ENCODE measurements at places on chromosomes 1 and 21. TPM values are rescaled to one million over a fixed set of nuclear protein-coding genes. Genes with fewer than 3 reads are reported as not detected.
A peak's percentile ranks its signal among the peaks of the same experiment; 100 is the strongest.

DNA sequence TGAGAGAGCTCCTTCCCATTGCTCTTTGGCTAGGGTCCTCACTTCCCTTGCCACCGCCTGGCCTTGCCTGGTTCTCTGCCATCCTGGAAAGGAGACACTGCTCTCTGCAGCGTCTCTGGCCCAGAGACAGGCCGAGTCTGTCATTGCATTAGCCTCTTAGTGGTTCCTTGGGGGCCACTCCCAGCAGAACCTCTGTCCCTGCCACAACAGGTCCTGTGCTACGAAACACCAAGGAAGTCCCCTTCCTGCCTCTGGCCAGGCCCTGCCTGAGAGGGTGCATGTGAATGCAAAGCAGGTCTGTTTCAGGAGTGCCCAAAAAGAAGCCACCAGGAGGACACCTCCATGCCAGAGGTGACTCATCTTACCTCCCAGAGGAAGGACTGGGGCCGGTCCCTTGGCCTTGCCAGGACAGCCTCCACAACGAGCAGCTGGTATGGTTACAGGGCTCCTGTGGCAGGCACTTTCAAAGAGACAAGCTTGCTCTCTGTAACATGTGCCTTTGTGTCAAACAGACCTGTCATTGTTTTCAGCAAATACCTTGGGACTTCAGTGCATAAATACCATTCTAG lies 59.6 kb downstream of the VPS26C start:
- no peak for DNase-seq

DNA sequence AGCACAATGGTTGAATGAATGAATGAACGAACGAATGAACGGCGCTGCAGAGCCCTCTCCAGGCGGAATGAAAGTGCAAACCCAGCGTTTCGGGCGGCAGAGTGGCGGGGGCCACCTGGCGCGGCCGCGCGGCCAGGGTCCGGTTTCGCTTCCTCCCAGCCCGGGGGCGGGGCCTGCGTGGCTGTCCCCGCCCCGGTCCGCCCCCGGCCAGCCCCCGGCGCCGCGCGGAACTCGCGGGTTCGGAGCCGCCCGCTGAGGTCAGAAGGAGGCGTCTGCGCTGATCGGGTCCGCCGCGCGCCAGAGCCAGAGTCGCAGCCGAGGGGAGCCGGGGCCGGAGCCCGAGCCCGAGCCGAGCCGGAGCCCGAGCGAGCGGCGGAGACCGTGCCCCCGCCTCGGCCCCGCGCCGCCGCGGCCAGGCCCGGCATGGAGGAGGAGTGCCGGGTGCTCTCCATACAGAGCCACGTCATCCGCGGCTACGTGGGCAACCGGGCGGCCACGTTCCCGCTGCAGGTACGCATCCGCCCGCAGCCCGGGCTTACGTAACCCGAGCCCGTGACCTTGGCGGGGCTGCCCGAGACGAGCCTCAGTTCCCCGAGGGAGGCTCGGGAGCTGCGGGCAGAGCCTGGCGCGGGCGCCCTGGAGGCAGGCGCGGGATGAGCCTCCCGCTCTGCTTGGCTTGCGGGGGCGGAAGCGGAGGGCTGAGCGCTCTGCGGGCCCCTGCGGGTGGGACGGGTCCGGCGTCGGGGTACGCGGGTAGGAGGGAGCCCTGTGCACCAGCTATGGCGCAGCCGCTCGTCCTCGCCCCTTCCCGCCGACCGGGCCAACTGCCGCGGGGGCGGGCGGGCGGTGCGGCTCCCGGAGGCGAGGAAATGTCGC lies at the start of gene PDXK:
TSS of gene PDXK (plus strand) at position 258 of the 876 bp plus-strand sequence. CDS start at position 424, 166 bp downstream.
- DNase-seq: peak; percentile 88

- DNase-seq: no peak
Measured at GRCh38 chr1:100720101-100720500, 559 bp downstream of the VCAM1 start.

DNA sequence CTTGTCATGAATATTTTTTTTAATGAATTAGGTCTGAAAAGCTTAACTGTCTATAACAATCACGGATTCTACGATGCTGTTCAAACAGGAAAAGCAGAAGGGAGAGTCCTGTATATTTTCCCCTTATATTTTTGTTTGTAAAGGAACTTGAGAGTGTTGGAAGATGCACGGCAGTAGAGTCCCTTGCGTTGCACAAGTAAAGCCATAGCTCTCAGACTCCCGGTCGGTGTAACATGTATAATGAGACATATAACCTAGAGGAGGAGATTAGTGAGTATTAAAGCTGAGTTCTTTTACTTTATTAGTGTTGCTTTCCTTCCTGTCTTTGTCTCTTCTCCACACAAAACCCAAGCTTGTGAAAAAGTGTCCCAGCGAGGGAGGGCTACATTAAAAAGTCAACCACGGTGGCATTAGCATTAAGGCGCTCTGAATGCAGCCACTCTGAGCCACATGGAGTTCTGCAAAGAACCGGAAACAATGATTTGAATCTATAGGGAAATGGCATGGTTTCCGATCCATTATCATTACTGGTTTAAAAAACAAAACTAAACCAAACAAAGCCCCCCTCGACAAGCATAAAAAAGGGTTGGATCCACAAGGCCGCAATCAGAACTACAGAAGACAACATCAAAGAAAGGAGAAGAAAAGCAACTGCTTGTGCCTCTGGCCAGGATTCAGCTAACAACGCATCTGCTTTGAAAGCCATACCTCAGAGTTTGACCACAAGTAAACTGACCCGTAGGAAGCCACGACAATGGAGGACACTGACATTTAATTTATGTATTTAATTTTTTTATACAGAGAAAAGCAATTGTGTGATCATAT lies 356.8 kb downstream of the LMO4 start:
- no peak for DNase-seq

The PDPN gene
- total RNA-seq: 37.5 TPM

GRCh38 chr1:24180676-24181075 lies 6.4 kb downstream of the IFNLR1 start:
- DNase-seq: no peak

GRCh38 chr1:180548686-180549317 lies 10.0 kb upstream of the OVAAL start:
- DNase-seq: no peak

- DNase-seq: no peak
Measured at GRCh38 chr1:25914074-25914995, 8.1 kb upstream of the STMN1 start.

- DNase-seq: no peak
Measured at GRCh38 chr21:36813052-36813451, 114.1 kb downstream of the SIM2 start.

GRCh38 chr1:12547586-12548225 lies 70.3 kb downstream of the DHRS3 start:
- no peak for DNase-seq

GRCh38 chr21:39850333-39850732 lies 16.9 kb upstream of the PCP4 start:
- peak; percentile 61 for DNase-seq

DNA sequence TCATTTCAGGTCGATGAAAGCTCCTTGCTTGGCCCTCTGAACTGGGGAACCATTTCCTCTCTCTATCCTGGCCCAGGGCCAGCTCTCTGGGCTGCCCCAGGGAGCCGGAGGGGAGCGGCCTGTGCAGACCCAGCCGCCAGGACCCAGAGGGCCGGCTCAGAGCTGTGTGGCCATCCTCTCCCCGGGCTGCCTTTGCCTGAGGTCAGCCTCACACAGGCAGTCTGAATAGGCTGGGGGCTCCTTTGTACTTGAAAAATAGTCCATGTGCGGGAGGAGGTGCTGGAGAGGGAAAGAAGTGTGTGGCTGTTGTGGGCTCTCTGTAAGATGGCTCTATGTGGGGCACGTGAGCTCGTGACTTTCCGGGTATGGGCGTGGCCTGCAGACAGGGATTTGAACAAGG lies 275.1 kb upstream of the VAMP3 start:
- no peak for DNase-seq

The PLA2G2D gene
- not detected for total RNA-seq

- DNase-seq: peak; percentile 53
Measured at GRCh38 chr1:7539769-7540175, 231.3 kb upstream of the VAMP3 start.

The PPP1R8 gene
- total RNA-seq: 36.5 TPM

DNA sequence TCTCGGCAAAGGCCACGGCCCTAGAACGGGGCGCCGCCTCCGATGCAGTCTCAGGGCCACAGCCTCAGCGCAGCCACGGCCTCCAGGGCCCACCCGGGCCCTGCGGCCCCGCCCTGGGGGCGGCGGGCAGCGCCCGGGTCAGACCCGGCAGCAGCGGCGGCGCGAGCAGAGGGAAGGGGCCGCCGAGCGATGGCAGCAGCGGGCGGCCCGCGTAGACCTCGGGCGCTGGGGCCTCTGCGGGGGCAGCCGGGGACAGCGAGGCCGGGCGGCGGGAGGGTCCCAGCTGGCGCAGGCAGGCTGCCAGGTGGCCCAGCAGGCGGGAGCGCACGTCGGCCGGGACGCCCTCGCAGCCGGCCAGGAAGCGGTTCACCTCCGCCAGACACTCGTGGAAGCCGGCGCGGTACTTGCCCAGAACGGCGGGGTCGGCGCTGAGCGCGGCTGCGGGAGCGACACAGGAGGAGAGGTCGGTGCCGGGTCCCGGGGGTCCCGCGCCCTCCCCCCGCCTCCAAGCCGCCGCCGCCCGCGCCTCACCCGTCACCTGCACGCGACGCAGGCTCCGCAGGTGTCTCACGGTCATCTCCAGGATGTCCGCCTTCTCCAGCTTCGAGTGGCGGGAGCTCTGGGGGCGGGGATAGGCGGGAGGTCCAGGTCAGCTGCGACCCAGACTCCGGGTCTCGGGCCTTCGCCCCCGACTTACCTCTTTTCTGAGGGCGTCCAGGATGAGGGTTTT lies 737 bp downstream of the HES4 start:
- no peak for DNase-seq

DNA sequence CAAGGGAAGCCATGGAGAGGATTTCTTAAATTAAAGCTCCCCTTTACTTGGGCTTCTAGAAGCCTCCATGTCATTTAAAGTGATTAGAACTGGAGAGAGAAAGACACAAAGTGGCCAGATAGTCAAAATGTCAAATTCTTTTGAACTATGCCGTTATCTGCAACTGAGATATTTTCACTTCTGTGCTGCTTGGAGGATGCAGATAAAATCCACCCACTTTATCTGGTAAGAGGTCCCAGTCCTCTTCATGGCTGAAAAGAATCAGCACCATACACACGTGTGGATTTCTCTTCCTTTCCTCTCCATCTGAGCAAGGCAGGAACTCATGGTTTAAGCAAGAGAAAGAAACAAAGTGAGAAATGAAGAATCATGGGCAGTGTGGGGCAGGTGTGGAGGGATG lies 276.9 kb upstream of the RUNX1 start:
- DNase-seq: no peak

The PGLYRP4 gene
- total RNA-seq: not detected

The HRNR gene
- total RNA-seq: not detected

DNA sequence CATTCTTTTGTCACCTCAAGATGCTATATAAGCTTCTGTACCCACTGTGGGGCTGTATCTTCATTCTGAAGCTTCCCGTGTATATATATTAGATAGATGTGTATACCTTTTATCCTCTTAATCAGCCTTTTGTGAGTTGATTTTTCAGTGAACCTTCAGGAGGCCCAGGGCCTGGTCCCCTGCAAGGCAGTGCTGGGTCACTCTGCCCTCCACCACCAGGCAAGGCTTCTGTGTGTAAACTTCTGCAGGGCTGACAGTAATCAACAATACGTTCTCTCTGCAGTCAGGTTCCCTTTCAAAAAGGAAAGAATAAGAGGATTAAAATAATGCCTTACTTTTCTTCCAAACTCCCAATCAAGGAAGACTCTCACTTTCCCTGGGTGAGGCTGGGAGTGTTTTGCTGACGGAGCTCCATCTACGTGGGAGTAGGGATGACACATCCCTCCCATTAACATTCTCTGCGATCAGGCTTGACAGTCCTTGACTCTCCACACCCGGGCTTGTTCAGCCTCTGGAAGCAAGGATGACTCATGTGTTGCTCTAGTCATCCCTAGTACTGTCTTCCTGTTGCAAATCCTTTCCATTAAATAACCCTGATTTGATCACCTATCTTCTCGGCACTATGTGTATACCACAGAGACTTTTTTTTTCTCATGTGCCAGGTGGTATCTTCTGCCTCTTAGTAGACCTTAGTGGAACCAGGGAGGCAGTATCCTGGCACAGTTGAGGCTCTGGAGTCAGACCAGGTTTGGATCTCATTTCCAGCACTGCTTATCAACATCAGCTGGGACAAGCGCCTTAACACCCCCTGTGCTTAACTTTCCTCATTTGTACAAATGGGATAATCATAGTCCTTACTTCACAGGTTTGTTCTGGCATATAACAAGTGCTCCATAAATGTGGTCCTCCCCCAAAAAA lies 70.3 kb upstream of the KCNK1 start:
- DNase-seq: peak; percentile 56

The RNU1-3 gene
- 1,358 TPM for total RNA-seq

GRCh38 chr21:41677671-41678015 lies 89.2 kb downstream of the RIPK4 start:
- peak; percentile 56 for DNase-seq

All from mucosa of gallbladder (tissue), 1 donor.